Caki2 (cell line): ENCODE measurements at places on chromosomes 5 and 9. TPM values are rescaled to one million over a fixed set of nuclear protein-coding genes. Genes with fewer than 3 reads are reported as not detected.

DNA sequence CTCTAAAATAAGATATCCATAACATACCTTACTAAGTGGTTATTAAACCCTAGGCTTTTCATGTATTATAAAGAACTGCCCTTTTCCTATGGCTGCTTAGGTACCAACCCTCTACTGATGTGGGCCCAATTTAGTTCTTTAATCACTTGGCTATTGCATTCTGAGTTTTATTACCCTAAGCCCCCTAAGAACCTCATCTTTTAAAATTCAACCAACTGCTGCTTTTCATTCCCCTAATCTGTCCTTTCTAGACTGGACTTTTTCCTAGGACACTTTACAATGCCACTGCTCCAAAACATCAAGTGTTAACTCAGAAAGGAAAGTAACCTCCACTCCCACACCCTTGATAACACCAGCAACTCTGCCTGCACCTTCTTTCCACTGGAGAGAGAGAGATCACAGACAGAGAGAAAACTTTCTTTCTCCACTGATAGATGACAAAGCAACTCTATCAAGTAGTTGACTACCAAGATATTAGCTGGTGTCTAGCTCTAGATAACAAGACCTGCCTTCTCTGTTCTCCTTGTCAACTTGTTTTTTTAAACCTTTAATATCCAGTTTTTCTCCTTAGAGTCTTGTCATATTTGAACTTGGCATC lies 27.3 kb downstream of the ELL2 start:
- no peak for DNase-seq

DNA sequence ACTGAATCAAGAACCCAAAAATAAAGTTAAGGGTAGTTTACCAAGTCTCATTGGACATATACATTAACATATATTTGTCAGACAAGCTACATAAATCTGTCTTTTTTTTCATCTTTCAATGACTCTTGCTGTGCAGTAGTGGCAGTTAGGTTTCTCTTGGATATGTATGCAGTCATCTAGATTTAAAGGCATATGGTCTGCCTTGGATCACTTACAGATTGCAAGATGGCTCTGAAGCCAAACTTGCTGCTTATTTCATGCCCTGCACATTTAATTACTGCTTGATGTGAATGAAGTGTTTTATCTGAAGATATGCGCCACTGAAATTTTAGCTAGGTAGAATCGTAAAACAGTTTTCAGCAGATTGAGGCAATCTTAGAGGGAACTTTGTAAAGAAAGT lies 18.6 kb upstream of the MAN2A1 start:
- no peak for DNase-seq

GRCh38 chr5:137838976-137839375 lies 28.7 kb upstream of the MYOT start:
- no peak for DNase-seq

DNA sequence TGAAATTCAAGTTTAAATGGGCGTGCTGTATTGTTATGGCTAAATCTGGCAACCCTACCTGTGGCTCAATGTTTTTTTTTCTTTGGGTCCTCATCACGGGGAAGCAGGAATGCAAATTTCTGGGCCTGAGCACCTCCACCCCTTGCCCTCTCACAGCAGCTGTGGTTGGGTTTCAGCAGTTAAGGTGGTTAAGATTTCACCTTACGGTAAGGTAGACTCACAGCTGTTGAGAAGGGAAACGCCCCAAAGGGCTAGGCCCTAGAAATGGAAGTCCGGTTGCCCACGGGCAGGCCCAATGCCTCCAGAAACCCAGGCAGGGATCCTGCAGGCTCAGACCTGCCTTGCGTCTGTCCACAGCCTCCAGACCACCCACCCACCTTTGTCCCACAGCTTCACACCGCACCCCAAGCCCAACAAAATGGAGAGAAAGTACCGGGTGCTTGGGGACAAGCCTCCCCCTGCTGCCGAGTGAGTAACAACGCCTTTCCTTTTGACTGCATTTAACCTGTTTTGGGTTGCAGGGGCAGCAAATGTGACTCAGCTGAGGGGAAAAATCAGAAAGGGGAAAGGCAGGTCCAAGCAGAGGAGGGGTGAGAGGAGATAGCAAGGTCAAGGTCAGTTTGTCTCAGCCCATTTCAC lies 48.1 kb upstream of the TDRD7 start:
- no peak for DNase-seq

The CEP120 gene
- 8.5 and 8.6 TPM in 2 replicates for total RNA-seq

The SYK gene
- 4.4 and 11.8 TPM in 2 replicates for total RNA-seq
